ENCODE measurements at places on chromosomes 2 and 18.

DNA sequence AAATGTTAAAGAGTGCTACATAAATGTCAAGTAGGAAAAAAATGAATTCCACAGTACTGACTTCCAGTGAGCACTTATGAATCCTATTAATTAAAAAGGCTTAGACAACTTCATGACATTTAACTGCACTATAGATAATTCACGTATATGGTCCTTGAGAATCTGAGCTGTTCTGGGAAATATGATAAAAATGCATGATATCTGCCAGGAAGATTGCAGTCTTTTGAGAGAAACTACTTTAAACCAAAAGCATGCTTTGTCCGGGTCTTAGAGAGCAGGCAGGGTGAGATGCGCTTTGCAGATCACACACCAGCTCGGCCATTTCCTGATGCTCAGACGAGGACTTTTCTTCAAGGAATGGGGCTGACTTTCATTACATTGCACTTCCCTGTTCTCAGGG lies 42.6 kb downstream of the CMPK2 start:
- DNase-seq: no peak

DNA sequence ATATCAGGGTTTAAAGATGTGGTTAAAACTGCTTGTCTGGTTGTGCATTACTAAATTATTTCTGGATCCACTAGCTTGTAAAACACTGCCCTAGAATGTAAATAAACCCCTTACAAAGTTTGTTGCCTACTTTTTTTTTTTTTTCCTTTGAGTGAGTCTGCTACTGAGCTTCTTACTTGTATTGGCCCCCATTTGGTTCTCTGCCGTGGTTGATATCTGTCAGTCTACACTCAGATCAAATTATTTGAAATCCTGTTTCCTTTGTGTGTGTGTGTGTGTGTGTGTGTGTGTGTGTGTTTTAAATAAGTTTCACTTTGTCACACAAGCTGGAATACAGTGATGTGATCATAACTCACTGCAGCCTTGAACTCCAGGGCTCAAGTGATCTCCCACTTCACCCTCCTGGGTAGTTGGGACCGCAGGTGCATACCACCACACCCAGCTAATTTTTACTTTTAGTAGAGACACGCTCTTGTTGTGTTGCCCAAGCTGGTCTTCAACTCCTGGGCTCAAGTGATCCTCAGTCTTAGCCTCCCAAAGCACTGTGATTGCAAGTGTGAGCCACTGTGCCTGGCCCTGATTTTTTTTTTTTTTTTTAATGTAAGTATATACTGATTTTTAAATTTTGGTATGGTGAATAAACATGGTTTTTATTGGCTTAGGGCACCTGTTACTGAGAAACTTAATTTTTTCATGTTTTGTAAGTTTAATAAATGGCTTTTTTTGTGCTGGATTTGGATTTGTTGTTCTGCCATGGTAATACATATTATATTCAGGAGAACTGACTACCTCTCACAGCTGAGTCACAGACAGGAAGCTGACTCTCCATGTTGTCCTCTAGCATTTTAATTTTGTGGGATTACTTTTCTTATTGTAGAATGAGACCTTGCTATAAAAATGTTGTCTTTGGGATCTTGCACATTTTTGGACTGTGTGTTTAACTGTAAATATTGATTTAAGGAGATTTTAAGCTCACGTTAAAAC lies 48.5 kb downstream of the MAP4K4 start:
- DNase-seq: no peak

DNA sequence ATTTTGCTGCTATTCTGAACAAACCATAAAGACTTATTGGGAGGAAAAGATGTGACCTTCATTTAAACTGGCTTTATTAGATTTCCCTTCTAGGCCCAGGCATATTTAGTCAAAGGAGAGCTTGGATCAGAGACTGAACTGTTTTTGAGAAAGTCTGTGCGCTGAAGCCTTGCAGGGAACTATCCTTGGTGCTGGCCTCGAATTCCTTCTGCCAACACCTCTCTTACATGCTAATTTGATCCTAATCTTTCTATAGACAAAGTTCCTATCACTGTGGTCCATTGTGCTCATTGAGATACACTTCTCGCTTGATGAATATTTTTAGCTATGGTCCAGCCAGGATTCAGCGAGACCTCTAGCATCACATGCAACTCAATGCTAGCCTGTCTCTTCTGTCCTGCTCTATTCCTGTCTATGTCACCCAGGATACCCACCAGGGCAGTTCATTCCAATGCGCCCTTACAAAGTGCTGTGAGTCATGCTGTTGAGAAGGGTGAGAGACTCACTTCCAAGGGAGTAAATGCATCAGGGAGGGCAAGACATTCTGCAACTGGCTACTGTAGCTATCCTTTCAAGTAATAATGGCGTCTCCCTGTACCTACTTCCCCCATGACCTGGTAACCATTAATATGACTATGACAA lies 356.7 kb upstream of the LYPD1 start:
- no peak for DNase-seq

DNA sequence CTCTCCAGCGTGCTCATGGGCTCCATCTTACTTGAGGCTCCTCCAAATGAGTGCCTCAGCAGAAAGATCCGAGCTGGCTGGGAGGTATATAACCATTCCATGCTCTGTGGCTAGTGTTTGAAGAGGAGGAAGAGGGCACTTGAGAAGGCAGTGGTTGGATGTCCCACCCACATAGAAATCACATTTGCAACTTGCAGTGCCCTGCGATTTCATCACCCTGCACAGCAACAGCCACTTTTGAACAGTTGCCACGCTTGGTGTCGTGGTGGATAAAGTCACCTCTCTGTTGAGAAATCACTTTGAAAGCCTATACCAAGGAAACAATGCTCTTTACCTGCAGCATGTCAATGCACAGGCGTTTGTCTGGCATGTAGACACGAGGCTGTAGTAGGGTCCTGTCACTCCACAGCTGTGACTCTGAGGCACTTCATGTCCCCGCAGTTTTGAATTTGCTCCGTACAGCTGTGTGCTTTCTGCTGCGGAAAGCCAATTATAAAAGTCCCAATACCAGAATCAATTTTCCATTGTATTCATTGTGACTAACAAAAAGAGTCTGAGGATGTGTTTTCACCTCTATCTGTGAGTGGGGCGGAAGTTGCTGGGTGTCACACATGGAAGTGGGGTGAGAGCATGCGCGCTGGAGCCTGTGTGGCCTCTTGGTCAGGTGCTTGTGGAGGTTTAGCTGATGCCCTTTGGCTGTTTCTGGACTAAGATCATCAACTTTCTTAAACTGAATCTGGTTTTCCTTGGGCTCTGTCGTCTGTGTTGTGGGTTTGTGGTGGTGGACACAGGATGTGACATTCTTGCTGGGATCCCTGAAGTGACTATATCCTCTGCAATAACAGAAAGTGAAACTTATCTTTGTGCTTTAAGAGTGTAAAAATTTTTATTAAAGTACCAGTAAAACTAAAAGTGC lies 2.8 kb downstream of the CNDP2 start:
- DNase-seq: no peak

GRCh38 chr2:193409951-193410350 lies 1215.2 kb upstream of the TMEFF2 start:
- no peak for DNase-seq

- DNase-seq: no peak
Measured at GRCh38 chr2:135010200-135010942, 36.9 kb downstream of the MAP3K19 start.

GRCh38 chr18:59265974-59266369 lies 7.3 kb downstream of the RAX start:
- DNase-seq: no peak

DNA sequence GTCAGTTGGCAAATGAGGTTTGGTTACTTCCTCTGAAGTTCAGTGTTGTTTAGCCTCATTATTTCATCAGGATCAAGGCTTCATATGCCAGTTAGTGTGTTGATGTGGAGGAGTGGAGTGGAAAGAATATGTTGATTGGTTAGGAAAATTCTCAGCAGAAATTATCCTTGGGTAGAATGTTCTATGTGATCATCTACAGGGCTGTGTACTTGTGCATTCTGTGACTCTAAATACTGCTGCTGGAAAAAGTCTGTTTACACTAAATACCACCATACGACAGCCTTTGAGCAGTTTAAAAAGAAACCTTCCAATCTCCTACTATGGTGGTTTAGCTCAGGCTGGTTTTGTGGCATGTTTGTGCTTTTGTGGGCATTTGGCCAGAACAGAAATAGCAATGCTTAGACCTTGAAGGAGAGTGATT lies 25.8 kb downstream of the CAB39 start:
- no peak for DNase-seq
